Mesothelial cell of epicardium (in vitro differentiated cells): ENCODE measurements at places on chromosomes 3 and 15.

DNA sequence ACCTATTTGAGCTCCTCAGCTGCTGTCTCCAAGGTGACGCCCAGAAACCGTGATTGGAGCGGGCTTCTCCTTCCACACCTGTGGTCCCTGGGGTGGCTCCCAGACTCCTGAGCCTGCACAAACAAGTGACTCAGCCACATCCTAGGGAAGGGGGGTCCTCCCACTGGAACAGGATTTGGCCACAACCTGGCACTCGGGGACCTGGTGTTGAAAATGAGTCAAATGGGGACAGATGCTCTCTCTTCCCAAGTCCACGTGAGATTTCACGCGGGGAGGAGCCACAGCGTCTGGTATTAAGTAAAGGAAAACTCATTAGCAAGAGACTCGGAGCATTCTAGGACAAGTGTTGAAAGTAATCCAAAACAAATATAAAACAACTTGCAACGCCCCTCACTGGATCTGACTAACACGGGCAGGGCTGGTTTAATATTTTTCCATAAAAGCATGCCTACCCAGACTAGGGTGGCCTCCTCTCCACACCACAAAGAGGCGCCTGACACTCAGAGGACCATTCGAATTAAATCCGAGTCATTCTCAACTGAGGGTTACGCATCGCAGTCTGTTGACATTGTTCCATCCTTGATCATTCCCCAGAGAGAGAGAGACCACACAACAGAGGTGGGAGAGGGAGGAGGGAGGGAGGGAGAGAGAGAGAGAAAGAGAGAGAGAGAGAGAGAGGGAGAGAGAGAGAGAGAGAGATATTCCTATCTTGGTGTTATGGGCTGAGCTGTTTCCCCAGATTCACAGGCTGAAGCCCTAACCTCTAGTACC lies 74.4 kb downstream of the MGLL start:
- no peak for DNase-seq
- peaks cover 42% of the 10 kb centered on the region for H3K4me1 ChIP-seq
- H3K27ac ChIP-seq, result no peak overlapping the region
- H3K4me3 ChIP-seq, result no peak overlapping the region
- H3K27me3 ChIP-seq, result no peaks in the 10 kb centered on the region

- H3K36me3 ChIP-seq, result peaks cover 3% of the 10 kb centered on the region
- no peaks in the 10 kb centered on the region for H3K27me3 ChIP-seq
- H3K4me3 ChIP-seq, result no peak overlapping the region
- no peak for DNase-seq
Measured at GRCh38 chr15:55823191-55823670, 80.3 kb upstream of the PRTG start.

- DNase-seq, result no peak
- H3K27ac ChIP-seq, result no peak overlapping the region
- H3K27me3 ChIP-seq, result peaks cover 62% of the 10 kb centered on the region
- no peak overlapping the region for H3K4me3 ChIP-seq
Measured at GRCh38 chr3:46478341-46478740, 13.6 kb upstream of the LTF start.

- H3K27ac ChIP-seq, result no peak overlapping the region
- peaks cover 9% of the 10 kb centered on the region for H3K4me1 ChIP-seq
- no peaks in the 10 kb centered on the region for H3K36me3 ChIP-seq
- no peak overlapping the region for H3K4me3 ChIP-seq
- no peaks in the 10 kb centered on the region for H3K27me3 ChIP-seq
Measured at GRCh38 chr15:44093836-44094235, 101.2 kb downstream of the FRMD5 start.

GRCh38 chr3:50174947-50175524 lies 16.4 kb upstream of the GNAT1 start:
- no peak for DNase-seq
- H3K4me3 ChIP-seq, result no peak overlapping the region
- H3K36me3 ChIP-seq, result peaks cover 22% of the 10 kb centered on the region
- H3K27me3 ChIP-seq, result peaks cover 5% of the 10 kb centered on the region
- peaks cover 4% of the 10 kb centered on the region for H3K4me1 ChIP-seq

DNA sequence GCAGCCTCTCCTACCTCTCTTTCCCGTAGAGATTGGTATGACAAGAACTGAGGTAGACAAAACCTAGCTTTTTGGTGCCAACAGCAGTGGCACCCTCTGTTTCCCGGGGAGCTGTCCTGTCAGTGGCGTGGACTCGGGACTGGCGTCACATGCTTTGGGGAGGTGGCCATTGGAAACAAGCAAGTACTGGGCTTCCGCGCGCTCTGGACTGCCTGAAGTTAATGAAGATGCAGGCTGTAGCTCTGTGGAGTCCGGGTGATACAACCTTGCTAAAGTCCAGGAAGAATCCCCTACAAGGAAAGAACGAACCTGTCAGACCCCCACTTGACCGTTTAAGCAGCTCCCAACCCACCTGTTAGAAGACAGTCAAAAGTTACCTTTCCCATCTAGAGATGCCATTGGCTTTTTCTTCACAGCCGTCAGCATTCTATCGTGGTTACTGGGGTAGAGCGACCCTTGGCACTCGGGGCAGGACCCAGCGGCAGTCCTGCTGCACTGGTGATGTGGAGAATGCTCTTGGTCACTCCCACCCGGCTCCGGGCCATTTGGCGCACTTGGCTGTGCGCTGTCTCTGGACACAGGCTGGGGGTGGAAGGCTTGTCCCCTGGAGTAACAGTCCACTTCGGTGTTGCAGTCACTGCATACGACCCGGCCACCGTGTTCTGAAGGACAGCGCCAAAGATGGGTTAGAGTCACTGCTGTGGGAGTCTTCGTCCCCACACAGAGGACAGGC lies 120.5 kb downstream of the LRIG1 start:
- no peak for DNase-seq
- H3K36me3 ChIP-seq, result peaks cover 56% of the 10 kb centered on the region
- H3K4me3 ChIP-seq, result no peak overlapping the region
- no peaks in the 10 kb centered on the region for H3K27me3 ChIP-seq

GRCh38 chr15:92797168-92798052 lies 102.7 kb upstream of the CHD2 start:
- H3K4me1 ChIP-seq, result peaks cover 7% of the 10 kb centered on the region
- DNase-seq, result no peak
- peaks cover 2% of the 10 kb centered on the region for H3K36me3 ChIP-seq
- no peak overlapping the region for H3K4me3 ChIP-seq
- H3K27me3 ChIP-seq, result no peaks in the 10 kb centered on the region

GRCh38 chr15:87294854-87295253 lies 961.7 kb downstream of the NTRK3 start:
- H3K27me3 ChIP-seq, result no peaks in the 10 kb centered on the region
- no peaks in the 10 kb centered on the region for H3K36me3 ChIP-seq
- no peak overlapping the region for H3K4me3 ChIP-seq
- H3K27ac ChIP-seq, result no peak overlapping the region

DNA sequence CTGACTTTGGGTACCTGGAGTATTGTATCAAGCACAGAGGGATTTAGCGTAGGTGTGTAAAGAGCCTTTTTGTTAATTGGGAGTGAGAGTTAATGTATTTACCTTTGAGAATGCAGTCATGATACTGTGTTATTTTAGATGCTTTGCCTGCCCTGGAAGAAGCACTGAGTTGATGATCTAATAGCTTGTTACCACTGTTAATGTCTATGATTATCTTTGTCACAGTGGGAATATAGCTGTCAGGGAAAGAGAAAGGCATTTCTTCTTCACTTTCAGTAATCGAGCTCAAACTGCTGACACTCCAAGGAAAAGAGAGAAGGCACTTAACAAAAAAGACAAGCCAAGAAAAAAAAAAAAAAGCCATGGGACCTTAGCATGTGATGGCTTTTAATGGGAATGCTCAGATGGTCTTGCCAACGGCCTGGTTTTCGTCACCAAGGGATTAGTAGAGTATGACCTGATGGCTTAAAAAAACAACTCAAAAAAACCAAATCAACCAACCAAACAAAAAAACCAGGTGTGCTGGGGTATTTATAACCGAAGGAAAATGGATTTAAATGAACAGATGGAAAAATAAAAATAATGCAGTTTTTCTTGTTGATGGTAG lies 387.4 kb downstream of the PTPRG start:
- no peaks in the 10 kb centered on the region for H3K4me1 ChIP-seq
- no peak for DNase-seq
- no peaks in the 10 kb centered on the region for H3K27me3 ChIP-seq
- H3K27ac ChIP-seq, result no peak overlapping the region
- H3K4me3 ChIP-seq, result no peak overlapping the region
- H3K36me3 ChIP-seq, result no peaks in the 10 kb centered on the region

- no peak overlapping the region for H3K4me3 ChIP-seq
- H3K27ac ChIP-seq, result no peak overlapping the region
- peaks cover 14% of the 10 kb centered on the region for H3K4me1 ChIP-seq
Measured at GRCh38 chr15:39275066-39275465, 305.8 kb upstream of the THBS1 start.

DNA sequence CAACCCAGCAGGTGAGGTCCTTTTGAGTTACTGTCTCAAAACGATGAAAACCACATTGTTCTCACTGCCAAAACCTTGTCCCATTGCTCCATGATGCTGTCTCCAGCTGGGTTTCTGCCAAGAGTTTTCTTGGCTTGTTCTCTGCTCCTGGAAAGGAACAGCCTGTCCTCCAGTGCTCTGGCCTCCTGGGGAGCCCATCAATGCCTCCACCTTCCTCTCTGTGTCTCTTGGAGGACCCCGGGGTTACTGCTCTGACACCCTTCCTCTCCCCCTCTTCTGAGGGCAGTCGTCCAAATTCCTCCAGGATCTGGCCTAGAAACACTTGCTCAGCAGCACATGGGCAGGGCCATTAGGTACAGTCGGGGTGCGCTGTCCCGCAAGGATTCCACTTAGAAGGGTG lies 63.9 kb upstream of the RGMA start:
- peaks cover 3% of the 10 kb centered on the region for H3K27me3 ChIP-seq
- no peaks in the 10 kb centered on the region for H3K4me1 ChIP-seq
- H3K4me3 ChIP-seq, result no peak overlapping the region
- DNase-seq, result no peak

DNA sequence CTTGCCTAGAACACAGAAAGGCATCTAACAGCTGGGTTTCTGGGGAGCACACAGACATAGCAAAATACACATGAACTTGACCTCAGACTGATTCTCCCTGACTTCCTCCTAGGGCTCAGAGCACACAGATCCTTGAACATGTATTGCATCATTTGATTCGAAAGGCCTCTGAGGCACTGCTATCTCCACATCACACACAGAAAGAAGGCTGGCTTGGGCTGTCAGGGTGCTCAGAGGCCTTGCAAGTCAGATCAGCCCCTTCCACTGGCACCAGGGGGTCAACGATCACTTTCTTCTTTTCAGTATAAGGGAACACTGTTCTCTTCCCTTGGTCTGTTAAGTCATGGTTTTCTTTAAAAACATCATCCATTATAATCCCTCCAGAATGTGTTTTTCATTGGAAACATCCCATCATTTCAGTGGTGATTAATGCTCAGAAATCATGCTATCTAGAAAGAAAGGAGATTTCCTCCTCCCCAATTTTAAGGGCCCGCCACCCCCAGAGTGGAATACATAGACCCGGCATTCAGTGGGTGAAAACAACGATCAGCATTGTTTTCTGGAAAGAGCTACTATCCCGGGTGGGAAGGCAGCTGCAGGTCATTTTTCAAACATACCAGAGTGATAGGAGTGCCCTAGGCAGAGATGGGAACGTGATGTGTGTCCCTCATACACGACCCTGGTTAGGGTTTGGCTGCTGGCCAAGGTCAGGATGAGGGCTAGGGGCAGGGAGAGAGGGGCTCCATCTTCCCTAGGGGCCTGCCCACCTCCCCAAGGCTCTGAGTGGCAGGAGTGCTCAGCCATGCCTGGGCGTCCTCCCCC lies 253.3 kb upstream of the LYSMD4 start:
- peaks cover 56% of the 10 kb centered on the region for H3K4me1 ChIP-seq
- no peak for DNase-seq
- peaks cover 31% of the 10 kb centered on the region for H3K36me3 ChIP-seq
- peak overlapping the region; percentile 93 for H3K27ac ChIP-seq

DNA sequence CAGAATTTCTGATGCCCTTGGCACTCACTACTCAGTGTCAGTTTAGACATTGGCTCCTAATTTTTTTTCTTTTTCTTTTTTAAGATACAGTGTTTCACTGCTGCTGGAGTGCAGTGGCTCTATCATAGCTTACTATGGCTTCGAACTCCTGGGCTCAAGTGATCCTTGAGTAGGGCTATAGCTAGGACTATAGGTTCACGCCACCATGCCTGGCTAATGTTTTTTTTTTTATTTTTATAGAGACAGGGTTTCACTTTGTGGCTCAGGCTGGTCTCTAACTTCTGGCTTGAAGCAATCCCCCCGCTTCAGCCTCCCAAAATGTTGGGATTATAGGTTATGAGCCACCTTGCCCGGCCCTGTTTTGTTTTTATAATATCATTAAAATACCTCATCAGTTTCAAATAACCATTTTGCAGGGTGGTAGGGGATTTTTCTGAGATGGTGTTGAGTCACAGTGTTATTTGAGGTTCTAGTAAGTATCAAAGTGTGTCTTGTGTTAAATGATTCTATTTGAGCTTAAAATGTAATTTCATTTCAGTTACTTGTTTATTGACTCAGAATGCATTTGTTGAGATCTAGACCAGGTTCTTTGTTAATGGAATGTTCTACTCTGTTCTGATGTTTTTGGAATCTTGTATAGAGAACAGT lies 7.0 kb downstream of the FNDC3B start:
- no peak for DNase-seq
- H3K4me3 ChIP-seq, result no peak overlapping the region
- peak overlapping the region; percentile 21 for H3K27ac ChIP-seq
- H3K36me3 ChIP-seq, result peaks cover 14% of the 10 kb centered on the region

- DNase-seq, result no peak
- no peak overlapping the region for H3K4me3 ChIP-seq
- no peaks in the 10 kb centered on the region for H3K27me3 ChIP-seq
- peaks cover 36% of the 10 kb centered on the region for H3K4me1 ChIP-seq
- peak overlapping the region; percentile 4 for H3K27ac ChIP-seq
- no peaks in the 10 kb centered on the region for H3K36me3 ChIP-seq
Measured at GRCh38 chr15:39174332-39174731, 406.5 kb upstream of the THBS1 start.

DNA sequence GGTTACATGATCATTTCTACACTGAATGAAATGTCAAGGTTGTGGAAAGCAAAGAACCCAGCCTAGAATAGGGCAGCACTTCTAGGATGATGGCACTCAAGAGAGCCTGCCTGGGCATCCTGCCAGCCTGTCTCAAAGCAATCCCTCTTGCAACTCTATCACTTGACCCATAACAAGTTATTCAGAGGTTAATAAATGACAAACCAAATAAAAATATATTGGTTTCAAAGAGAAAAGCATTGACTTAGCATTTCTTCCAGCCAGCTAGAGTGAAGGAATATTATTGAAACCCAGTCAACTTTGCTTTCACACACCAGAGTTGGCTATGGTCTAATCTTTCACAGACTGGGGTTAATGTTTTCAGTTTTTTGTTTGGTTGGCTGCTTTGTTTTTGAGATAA lies 214.6 kb upstream of the UBE2E2 start:
- H3K36me3 ChIP-seq, result no peaks in the 10 kb centered on the region
- DNase-seq, result no peak
- peaks cover 33% of the 10 kb centered on the region for H3K27me3 ChIP-seq
- H3K4me1 ChIP-seq, result peaks cover 5% of the 10 kb centered on the region
